ENCODE measurements at places on chromosomes 13 and 19.

GRCh38 chr13:105334211-105334610, 1201.3 kb downstream of the EFNB2 start:
- peak; percentile 55 for DNase-seq

DNA sequence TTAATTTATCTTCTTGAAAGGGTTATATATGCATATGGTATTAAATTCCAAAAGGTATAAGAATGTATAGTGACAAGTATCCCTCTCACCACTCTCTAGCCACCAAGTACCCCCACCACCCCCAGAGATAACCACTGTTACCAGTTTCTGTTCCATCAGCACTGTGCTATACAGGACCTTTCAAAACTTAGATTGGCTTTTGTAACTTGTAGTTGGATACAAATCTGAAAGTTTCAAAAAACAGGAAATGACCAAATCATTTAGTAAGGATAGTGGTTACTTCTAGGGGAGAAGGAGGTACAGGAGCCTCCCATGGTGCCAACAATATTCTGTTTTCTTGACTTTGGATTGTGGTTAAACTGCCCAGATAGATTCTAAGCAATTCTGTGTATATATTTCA, 56.7 kb downstream of the AKAP11 start:
- no peak for DNase-seq

GRCh38 chr19:16295057-16295456, 29.6 kb upstream of the KLF2 start:
- no peak for DNase-seq

DNA sequence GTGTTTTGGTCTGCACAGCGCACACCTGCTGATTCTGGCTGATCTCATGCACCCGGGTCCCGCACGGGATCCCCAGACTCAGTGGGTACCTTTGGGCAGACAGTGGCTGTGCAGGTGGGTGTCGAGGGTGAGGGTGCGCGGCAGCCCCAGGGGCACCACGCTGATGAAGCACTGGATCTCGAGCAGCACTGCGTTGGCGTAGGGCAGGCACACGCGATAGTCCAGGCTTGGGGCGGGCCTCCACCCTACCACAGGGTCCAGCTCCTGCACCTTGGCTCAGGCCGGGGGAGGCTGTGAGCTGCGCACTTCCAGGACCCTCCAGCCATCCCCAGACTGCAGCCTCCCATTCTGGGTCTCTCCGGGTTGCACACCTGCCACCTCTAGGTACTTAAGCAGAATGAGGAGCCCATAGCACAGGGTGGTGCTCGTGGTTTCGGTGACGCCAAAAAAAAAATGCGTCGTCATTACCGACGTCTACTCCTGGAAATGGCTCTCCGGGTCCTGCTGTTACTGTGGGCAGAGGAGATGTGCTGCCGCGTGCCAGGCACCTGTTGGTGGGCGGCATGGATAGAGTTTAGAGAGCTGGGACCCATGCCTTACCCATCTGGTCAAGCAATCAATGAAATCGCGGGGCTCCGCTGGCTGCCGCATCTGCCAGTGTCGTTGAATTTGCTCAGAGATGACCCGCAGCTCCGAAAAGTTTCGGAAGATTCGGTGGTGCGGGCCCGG, 10.5 kb downstream of the EGLN2 start:
- DNase-seq = no peak

GRCh38 chr13:67306742-67307141, 76.6 kb upstream of the PCDH9 start:
- no peak for DNase-seq

- no peak for DNase-seq
Measured at GRCh38 chr19:43616306-43616705, 3.1 kb downstream of the ZNF428 start.

DNA sequence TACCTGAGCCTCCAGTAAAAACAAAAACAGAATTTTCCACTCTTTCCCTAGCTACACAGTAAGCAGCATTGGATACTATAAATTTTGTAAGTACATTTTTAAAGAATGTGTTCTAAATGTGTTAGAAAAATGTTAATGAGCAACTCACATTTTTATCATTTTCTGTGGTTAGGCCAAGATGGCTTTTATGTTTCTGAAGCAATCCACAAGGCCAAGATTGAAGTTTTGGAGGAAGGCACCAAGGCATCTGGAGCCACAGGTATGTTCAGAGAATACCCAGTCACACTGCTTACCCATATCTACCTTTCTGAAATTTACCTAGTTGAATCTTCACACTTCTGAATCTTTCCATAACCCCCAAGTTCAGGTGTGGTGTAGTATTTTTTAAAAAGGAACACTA, 21.6 kb downstream of the SERPINE3 start:
- DNase-seq = peak; percentile 39

- DNase-seq = no peak
Measured at GRCh38 chr19:35015270-35015953, 14.9 kb upstream of the SCN1B start.

- DNase-seq = no peak
Measured at GRCh38 chr19:7516333-7516732, 430 bp downstream of the ZNF358 start.

DNA sequence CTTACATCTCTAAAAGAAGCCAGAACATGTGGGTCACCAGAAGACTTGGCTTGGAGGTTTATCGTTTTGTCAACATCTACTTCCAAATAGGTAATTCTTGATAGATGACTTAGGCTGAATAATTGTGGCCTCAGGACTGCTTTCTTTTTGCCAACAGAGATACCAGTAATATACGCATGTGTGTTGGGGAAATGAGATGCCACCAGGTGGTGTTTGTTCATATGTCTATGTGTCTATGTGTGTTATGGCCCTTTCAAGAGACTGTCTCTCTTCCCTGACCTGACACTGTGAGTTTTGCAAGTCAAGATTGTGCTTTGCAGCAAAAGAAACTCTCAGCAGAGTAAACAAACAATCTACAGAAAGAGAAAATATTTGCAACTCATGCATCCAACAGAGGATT, 31.6 kb upstream of the METTL21C start:
- peak; percentile 26 for DNase-seq

DNA sequence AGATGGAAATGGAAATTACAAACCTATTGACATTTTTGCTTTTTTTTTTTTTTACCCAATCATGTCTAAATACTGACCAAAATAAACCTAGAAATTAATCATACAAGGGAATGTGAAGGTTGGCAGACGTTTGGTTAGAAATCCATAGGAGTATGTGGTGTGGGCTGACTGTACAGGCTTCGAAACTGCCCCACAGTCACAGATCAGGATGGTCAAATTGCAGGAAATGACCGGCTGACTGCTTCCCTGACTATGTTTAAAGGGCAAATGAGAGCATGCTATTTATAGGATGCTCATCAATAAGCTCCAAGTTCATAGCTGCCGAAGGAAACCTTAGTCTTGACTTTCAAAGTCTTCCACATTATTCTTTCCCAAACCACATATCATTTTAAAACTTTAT, 118.4 kb downstream of the COG6 start:
- DNase-seq = no peak

DNA sequence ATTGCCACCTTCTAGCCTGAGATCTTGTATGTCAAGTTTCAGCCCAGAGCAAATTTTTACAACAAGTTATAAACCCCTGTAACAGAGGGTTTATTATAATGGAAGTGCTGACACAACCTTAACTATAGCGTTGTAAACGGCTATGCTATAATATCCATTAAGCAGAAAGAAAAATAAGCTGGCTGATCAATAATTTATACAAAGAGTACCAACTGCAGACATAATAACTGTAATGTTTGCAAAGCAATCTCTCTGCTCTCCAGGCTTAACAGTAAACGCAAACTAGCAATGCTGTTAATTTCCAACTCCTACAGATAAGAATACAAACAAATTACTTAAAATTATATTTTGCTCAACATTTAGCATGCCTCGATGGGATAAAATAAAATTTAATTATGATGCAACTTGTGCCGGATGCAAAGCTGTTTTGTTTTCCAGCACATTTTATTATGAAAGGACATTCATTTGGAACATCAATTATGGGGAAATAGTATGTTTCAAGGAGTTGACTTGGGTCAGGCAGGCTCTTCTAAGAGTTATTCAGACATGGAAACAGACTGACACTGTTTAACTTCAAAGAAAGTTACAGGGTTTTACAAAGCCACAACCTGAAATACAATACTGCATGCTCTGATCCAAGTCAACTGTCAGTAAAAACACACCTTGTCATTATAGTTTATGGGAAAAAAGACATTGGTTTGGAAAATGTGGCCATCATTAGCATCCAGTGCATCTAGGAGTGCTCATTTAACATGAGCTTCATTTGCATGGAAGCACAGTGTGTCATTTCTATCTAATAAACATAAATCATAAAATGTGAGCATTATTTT, 6.6 kb upstream of the DACH1 start:
- no peak for DNase-seq

DNA sequence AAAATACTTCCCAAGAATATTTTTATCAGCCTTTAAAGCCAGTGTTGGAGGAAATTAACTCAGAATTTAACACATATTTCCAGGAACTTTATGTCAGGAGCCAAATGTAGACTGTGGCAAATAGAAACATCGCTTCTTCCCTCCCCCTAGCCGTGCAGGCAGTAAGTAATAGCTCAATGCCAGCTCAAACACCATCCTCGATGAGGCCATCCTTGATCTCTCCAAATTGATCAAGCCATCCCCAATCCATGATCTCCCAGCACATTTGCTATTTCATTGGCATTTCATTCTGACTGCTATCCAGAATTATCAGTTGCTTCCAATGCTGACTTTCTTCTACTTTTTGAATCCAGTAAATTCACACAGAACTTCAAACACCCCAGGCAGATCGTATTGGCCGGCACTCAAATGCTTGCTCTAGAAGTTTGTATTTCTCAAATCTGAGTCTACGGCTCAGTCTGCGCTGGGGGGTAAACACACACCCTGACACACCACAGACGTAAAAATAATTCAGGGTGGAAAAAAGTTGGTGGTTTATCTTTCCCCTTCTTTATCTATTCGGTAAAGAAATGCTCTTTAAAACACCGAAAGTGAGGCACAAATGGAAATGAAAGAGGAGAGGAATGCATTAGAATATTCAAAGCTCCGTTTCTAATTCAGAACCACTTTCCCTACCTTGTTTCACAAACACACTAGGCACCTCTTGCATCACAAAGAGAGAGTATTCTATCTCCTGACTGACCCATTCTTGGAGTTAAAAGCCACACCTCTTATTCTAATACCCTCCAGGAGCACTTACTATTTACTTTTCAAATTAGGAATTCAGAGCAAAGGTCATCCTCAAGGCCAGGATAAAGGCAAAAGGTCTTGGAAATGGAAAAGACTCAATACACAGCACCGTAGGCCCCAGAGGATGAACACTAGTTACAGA, 991 bp downstream of the OBI1 start:
- peak; percentile 47 for DNase-seq

DNA sequence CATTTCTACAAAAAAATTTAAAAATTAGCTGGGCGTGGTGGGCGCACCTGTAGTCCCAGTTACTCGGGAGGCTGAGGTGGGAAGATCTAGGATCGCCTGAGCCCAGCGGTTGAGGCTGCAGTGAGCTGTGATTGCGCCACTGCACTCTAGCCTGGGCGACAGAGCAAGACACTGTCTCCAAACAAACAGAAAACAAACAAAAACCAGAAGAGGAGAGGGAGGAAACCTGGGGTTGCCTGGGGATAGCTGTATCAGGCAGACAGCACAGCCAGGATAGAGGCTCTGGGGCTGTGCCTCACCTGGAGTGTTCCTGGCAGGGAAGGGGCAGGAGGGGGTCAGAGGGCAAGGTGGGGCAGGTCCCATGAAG, 2.6 kb upstream of the POLR2E start:
- DNase-seq = peak; percentile 60

GRCh38 chr19:8243146-8243545, 34.0 kb downstream of the CERS4 start:
- DNase-seq = no peak

- DNase-seq = no peak
Measured at GRCh38 chr19:4136680-4137088, 12.8 kb upstream of the MAP2K2 start.

DNA sequence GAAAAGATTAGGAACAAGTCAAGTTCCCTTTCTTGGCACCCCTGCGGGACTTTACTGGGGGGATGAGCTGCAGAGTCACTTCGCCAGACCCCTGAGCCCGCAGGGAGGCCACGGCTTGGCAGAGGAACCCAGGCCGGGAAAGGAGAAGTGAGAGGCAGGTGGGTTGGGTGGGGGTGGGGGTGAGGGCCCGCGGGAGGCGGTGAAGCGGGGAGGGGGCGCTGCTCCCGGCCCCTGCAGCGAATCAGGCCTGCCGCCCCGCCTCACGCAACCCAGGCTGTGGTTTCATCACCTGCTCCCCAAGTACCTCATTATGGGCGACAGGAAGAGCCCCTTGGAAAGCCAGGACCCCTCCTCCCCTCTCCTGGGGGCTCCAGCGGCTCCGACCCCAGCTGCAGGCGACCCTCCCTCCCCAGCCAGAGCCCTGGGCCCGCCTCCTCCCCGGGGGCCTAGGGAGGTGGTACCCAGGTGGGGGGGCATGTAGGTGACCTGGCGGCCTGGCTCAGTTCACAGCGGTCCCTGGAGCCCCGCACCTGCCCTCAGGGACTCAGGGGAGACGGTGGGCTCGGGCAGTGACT, 9.5 kb downstream of the MEF2B start:
- no peak for DNase-seq

DNA sequence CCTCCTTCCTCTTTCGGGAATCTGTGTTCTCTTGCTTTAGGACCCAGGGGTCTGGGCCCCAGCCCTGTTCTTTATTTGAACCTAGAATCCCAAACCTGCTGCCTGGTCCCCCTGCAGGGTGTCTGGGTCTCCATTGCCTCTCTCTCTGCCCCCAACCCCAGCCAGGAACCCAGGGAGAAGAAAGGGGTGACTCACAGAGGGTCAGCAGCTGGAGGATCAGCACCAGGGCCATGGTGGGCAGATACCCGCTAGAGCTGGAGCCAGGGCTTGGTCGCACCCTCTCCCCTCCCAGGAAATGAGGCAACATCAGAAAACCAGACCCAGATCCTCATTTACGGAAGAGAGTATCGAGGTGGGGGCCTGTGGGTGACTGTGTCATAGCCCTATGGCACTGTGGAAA, at the start of gene OSCAR:
TSS of gene OSCAR (minus strand) at position 243 of the 400 bp plus-strand sequence. CDS start at position 232, 11 bp downstream.
- DNase-seq = no peak

GRCh38 chr13:101726681-101727080, 274.2 kb downstream of the ITGBL1 start:
- DNase-seq = no peak

DNA sequence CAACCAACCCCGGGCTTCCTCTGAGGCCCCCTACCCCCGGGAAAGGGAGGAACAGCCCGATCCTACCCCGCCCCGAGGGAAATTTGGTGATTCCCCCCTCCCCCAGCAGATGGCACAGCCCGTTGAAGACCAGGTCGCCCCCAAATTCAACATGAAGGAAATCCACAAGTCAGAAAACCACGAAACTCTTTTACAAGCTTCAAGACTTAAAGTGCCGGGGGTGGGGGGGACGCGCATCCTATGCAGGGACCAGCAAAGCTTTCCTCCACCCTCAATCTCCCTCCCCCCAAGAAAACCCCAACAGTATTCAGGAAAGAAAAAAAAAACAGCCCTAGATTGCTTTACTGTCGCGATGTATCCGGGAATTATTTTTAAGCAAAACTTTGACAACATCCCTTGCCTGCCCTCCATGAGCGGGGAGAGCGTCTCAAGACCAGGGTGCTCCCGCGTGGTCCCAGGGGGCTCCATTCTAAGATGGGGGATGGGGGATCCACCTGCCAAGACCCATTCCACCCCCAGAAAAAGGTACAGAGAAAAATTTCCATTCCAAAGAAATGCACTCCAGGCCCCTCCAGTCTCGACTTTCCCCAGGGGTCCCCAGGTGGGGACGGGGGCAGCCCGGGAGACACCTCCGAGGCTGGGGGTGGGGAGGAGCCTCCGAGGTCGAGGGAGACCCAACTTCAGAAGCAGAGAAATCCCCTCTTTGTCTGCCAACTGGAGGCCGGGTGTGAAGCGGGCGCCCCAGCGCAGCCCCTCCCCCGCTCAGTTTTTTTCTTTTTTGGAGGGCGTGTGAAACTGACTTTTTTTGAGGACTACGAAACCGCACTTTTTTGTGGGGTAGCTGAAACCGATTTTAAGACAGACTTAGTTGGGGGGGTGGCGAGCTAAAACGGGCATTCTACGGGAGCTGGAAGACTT, 1.5 kb downstream of the TCF3 start:
- no peak for DNase-seq

Data from renal cortical epithelial cell (primary cell).